Foreskin keratinocyte (primary cell): ENCODE measurements at places on chromosomes 2 and 18.

DNA sequence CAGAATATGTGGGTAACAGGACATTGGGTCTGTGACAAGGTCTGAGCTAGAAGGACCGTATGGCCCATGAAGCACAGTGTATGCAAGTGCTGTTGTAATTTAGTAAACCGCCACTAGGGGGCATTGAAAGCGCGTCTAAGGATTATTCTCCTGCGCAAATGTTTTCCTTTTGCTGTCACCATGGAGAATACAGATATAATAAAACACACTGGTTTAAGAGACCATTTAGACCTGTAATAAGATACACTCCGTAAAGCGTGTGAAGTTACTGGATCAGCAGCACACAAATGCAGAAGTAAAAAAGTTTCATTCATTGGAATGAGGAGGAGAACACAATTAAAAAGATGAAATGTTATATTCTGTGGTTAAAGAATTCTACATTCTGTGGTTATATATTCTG lies 272.4 kb downstream of the AGAP1 start:
- no peak for DNase-seq

- DNase-seq = no peak
These were observed 181.9 kb upstream of the HAAO start for GRCh38 chr2:42974169-42974720.

DNA sequence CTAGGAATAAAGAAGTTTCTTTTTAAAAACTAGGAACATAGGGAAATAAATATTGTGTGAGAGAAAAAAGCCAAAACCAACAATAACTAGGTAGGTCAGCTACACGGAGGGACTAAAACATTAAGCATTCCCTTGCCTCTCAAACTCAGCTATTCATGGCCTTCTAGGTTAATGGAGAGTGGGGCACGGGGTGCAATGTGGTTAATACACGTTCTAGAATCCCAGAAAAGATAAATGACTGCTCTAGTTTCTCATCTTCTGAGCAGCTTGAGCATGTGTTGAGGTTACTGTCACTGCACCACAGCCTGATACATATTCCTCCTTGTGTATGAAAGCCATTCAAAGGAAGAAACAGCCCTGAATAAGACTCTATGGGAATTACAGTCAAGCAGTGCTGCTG lies 31.4 kb downstream of the SLC8A1 start:
- DNase-seq = no peak

- no peak for DNase-seq
These were observed 105.9 kb upstream of the ID2 start for GRCh38 chr2:8575834-8576423.

- DNase-seq = peak; percentile 18
These were observed 52.8 kb upstream of the TGIF1 start for GRCh38 chr18:3397031-3397750.

- DNase-seq = no peak
These were observed 78.6 kb upstream of the CSRNP3 start for GRCh38 chr2:165390875-165391274.

DNA sequence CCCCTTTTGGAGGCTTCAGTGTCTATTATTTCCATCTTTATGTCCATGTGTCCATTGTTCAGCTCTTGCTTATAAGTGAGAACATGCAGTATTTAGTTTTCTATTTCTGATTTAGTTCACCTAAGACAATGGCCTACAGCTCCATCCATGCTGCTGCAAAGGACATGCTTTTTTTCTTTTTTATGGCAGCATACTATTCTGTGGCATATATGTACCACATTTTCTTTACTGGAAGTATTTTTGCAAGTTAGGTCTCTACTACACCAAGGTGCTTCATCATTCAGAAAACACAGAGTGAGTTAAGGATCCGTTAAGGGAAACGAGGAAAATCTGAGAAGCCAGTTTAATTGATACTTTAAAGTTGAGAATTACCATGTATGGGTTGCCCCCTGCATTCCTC lies 297.2 kb downstream of the CDCA7 start:
- no peak for DNase-seq

DNA sequence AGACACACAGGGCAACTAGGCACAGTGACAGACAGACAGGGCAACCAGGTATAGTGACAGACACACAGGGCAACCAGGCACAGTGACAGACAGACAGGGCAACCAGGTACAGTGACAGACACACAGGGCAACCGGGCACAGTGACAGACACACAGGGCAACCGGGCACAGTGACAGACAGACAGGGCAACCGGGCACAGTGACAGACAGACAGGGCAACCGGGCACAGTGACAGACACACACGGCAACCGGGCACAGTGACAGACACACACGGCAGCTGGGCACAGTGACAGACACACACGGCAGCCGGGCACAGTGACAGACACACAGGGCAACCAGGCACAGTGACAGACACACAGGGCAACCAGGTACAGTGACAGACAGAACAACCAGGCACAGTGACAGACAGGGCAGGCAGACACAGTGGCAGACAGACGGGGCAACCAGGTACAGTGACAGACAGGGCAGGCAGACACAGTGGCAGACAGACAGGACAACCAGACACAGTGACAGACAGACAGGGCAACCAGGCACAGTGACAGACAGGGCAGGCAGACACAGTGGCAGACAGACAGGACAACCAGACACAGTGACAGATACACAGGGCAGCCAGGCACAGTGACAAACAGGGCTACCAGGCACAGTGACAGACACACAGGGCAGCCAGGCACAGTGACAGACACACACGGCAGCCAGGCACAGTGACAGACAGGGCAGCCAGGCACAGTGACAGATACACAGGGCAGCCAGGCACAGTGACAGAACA lies 64.7 kb upstream of the RAB6C start:
- DNase-seq = no peak

- no peak for DNase-seq
These were observed 170.8 kb upstream of the FHL2 start for GRCh38 chr2:105569606-105570005.

- DNase-seq = peak; percentile 35
These were observed 41.3 kb upstream of the GBX2 start for GRCh38 chr2:236209535-236209934.

- DNase-seq = no peak
These were observed 12.1 kb downstream of the PXDN start for GRCh38 chr2:1731963-1732768.

GRCh38 chr2:97706112-97706511 lies 7.3 kb upstream of the ZAP70 start:
- no peak for DNase-seq

DNA sequence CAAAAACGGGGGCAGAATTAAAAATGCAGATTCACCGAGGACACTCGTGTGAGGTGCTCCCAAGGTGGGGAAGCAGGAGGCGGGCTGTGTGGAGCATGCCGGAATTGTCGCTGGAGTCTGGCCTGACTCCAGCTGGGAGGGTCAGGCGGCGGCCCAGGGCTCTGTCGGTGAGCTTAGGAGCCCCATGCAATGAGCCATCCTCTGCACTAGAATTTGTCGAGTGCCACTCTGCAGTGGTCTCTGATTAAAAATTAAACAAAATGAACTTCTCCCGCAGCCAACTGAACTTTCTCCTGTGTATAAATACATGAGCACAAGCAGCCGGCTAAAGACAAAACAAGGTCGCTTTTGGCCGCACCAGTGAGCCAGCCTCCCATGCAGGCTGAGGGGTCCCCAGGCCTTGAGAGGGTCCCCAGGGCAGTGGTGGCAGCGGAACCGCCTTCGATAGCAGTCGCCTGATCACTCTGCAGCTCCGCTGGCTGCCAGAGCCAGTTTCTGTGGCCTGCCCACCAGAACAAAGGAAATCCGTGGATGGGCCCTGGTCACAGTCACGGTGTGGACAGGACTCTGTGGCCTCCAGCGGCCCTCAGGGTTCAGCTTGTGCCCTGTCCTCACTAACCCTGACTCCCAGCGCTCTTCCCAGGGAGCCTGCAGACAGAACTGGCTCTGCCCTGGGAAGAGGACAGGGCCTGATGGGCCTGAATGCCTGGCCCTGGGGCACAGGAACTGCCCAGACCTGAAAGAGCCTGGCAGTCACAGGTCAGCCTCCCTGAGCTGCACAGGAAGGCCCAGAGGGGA lies 201.3 kb downstream of the EIPR1 start:
- DNase-seq = no peak

- no peak for DNase-seq
These were observed 43.9 kb upstream of the TRIB2 start for GRCh38 chr2:12672711-12673315.

DNA sequence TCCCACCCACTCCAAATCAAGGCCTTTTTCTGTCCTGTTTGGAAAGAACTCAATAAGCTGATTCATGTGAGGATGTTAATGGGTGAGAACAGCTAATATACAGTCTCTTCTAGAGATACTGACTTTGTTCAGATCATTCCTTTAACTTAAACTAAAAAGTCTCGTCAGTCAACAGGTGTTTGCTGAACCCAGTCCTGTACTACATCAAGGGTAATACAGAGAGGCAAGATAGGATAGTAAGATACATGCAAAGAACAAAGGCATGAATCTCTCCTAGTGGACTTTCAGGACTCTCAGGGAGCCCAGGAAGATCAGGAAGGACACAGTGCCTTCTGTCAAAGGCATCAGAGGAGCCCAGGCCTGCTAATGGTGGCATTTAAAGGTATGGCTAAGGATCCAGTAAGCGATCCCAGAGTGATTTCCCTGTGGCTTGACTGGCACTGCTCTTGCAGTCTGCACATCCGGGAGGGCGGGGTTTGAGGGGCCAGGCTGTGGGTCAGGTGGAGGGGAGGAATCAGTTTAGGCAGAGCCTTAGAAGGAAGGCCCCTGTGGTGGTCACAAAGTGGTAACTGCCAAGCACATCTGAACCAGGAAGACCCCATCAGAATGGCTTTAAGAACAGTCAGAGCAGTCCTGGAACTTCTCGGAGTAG lies 54.0 kb downstream of the EPAS1 start:
- DNase-seq = no peak

DNA sequence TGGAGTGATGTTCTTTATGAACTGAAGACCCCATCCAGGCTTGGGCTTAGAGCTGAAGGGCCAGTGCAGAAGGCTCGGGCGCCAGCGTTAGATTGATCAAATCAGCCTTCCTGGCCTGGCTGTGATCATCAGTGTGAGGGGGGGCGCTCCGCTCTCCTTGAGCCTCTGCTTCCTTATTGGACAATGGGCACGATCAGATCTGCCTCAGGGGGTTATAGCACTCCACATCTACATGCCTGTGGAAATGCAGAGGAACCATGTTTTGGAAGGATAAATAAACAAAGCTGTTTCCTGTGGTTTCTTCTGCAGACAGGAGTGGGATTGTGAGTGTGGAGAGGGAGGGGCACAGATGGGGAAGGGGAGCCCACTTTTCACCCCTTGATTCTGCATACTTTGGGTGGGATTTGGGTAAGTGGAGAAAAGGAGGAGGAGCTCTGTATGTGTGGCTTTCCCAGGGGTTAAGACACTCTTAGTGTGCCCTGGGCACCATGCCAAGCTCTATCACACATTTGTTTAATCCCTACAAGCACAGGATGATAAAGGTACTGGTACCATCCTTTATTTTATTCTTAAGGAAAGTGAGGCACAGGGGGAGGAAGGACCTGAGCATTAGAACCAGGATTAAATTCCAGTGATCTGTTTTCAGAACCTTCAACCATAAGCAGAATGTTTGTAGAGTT lies 150.5 kb downstream of the EN1 start:
- no peak for DNase-seq

DNA sequence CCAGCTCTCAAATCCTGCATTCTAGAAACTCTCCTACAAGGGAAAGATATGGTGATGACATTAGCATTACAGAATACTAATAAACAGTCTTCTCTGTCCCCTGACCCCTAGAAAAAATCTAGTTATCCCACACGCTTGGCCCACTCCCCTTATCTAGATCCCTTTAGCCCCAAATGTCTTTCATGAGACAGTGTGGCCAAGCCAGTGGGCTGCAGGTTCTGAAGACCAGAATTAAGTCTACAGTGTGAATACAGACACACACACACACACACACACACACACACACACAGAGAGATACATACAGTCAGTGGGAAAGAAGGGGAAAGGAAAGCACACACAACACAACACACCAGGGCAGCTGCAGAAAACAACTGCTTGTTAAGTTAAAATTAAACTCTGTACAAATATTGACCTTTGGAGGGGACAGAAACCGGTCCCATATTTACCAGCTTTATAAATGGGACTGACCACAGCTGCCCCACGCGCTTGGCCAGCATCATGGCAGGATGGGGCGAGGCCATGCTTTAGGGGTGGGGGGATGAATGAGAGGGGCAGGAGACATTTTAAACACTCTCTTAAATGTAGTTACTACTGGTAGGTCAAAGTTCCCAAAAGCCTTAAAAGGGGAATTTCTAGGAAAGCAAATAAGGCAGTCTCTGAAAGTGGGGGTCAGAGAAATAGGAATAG lies 49.1 kb downstream of the NHEJ1 start:
- DNase-seq = no peak

DNA sequence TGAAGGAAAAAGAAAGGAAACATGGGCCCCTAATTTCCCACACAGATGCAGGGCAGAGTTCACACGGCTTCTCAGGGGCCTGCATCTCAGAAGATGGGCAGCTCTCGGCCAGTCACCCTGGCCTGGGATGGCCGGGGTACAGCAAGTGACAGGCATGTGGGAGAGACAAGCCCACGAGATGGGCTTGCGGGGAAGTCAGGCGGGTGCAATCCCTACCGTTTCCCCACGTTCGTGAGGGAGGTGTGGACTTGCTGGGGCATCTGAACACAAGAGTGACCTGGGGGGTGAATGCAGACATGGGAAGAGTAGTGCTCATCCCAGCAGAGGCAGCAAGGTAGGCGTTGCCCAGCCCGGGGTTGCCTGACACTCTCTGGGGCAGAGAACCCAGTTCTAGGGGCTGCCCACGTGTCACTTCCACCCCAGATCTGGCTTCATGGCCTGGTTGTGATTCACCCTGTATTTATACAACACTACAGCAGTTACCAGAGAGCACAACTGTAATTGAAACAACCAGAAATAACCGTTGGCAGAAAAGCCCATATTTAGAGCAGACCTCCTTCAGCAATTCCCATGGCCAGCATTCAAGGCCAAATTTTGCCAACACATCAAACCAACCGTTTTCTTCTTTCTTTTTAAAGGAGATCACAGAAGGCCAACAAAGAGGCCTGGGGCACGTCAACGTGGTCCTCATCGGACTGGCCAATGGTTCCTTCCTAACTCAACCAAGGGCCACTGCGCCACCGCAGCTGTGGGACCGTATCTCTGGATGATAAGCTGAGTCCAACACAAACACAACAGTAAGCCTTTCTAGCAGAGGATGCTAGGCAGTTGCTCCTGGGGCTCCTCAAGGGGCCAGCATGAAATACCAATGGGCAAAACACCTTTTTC lies 58.4 kb downstream of the PARD6G start:
- DNase-seq = no peak

DNA sequence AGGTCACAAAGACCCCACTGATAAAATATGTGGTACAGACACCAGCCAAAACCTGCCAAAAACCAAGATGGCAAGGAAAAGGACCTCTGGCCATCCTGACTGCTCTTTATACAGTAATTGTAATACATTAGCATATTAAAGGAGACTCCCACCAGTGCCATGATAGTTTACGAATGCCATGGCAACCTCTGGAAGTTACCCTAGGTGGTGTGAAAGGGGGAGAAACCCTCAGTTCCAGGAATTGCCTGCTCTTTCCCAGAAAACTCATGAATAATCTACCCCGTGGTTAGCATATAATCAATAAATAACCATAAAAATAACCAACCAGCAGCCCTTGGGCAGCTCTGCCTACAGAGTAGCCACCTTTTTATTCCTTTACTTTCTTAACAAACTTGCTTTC lies 129.8 kb upstream of the EPB41L3 start:
- DNase-seq = no peak
